H9 (cell line): ENCODE measurements at places on chromosomes 11 and 22.

DNA sequence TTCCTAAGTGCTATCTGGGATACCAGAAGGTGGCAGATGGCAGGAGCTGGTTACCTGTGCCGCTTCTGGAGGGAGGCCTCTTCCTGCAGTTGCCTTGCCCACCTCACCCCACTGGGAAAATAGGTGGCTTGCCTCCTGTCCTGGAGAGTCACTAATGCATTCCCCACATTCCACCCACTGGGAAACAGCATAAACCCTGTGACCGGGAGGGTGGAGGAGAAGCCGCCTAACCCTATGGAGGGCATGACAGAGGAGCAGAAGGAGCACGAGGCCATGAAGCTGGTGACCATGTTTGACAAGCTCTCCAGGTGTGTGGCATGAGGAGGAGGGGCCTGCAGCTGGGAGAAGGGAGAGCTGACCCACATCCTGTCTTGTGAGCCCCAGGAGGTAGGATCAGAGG, 5.6 kb downstream of the RIC8A start:
- no peak for DNase-seq

DNA sequence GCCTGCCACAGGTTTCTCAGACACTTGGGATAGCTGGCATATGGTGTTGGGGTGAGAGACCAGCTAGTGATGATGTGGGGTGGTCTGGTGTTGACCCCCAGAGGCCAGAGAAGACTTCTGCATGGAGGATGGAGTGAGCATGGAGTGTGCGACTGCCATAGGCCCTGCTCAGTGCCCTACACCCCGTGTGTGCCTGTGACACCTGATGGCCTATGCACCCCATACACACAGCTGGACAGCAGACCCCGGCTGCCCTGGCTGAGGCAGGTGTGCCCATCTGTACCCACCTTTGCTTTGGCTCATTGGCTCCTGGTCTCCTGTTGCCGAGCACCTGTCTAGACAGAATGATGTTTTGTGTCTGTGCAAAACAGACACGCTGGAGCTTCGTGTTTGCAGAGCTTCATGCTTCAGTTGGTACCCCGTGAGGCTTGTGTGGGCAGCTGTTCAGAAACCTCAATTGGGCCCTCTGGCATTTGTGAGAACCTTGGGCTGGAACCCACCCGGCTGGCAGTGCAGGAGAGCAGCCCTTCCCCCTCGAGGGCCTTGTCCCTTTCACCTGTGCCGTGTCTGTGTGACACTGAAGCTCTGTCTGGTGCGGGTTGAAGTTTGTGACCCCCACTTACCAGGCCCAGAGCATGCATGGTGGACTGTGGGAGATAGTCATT, 27.6 kb downstream of the BCR start:
- DNase-seq: no peak

DNA sequence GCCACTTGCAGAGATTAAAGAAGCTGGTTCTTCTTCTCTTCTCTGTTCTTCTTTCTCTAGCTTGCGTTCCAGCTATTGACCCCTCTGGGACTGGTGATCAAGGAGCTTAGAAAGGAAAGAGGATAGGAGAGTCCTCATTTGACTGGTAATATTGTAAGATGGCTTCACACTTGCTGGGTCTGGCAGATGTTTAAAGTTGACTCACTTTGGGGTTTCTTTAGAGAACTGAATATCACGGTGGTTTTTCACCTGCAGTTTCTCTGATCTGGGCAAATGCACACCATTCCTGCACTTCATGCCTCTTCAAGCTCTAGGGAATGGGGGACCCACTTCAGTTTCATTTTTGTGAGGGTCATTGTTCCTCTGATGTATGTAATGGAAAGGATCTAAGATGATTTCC, 41.8 kb upstream of the DEUP1 start:
- no peak for DNase-seq

DNA sequence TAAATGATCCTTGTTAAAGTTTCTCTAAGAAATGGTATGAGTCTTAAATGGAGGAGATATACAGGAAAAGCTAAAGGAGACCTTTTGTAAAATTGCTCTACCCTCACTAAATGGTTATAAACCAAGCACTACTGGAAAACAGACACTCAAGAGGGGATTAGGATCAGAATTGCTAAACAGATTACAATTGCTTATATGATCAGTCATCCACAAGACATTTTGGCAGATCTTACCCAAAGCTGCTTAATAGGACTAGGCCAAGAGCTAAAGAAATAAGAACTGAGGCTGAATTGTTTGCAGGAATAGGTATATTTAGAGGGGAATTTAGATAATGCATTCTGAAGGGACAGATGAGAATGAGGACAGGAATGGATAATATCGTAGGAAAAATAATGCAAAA, 9.5 kb downstream of the HARBI1 start:
- DNase-seq: no peak

GRCh38 chr11:90447618-90448017, 224.8 kb upstream of the CHORDC1 start:
- no peak for DNase-seq

GRCh38 chr22:50177537-50178470, 7.3 kb downstream of the PANX2 start:
- peak; percentile 56 for DNase-seq

DNA sequence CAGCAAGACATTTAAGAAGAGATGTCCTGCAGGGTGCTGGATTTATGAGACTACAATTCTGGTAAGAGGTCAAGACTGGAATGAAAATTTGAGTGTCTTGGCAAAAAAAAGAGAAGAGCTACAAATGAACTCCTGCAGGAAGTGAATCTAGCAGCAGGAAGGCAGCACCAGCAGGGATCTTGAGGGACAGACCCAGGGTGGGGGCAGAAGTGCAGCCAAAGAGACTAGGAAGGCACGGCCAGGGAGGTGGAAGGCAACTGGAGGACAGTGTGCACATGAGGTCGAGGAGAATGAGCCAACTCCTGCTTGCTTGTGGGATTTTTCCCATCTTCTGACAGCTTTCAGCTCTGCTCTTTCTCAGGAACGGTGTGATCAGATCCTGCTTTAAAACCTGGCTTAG, 263.2 kb downstream of the BUD13 start:
- peak; percentile 12 for DNase-seq

DNA sequence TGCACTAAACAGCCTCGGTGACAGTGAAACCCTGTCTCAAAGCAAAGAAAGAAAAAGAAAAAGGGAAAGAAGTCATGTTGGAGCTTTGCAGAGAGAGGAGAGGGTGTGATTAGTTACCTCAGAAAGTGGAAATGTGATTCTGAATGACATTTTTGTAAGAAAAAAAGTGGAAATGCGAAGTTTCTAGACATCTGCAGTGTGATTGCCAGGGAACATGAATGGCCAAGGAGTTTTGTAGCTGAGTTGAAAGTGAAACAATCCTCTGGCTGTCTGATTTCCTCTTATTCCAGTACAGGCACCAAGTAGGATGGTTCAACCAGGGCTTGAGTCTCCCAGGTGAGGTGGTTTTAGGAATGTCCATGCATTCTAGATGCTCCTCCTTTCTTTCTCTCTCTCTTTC, 17.8 kb upstream of the SYVN1 start:
- no peak for DNase-seq

DNA sequence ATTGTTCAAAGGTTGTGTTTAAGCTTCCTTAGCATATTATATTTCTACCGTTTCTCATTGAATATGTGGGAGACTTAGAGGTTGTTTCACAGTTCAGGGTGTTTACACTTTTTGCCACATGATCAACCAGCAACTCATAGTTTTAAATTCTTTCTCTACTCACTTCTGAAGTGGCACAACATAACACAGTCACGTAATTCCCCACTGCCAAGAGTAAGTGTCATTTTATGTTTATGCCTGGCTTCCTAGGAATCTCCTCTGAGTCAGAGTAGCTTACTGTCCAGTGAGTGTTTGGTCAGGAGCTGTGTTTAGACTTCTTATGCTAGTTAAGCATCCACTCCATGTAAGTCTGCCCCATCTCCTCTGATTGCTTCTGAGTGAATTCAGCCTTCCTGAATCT, 520.8 kb upstream of the KIRREL3 start:
- no peak for DNase-seq

DNA sequence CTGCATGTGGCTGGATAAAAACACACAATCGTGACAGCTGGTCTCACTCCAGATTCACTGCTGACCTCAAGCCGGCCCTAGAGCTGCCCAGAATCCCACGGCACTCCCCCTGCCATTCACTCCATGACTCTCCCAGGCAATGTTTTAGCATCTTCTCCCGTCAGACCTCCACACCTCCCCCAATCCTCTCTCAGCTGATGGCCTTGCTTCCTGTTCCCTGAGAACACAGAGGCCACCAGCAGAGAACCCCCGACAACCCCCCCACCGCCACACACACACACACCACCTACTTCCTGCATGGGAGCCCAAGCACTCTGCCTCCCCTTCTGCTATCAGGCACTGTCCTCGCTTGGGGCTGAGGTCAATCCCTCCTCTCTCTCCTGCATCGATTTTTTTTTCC, 9.3 kb downstream of the TNKS1BP1 start:
- DNase-seq: peak; percentile 83

- no peak for DNase-seq
These were observed 57.7 kb downstream of the PDGFD start for GRCh38 chr11:104106136-104106754.

- no peak for DNase-seq
These were observed 96.5 kb downstream of the RRM1 start for GRCh38 chr11:4191031-4191571.

DNA sequence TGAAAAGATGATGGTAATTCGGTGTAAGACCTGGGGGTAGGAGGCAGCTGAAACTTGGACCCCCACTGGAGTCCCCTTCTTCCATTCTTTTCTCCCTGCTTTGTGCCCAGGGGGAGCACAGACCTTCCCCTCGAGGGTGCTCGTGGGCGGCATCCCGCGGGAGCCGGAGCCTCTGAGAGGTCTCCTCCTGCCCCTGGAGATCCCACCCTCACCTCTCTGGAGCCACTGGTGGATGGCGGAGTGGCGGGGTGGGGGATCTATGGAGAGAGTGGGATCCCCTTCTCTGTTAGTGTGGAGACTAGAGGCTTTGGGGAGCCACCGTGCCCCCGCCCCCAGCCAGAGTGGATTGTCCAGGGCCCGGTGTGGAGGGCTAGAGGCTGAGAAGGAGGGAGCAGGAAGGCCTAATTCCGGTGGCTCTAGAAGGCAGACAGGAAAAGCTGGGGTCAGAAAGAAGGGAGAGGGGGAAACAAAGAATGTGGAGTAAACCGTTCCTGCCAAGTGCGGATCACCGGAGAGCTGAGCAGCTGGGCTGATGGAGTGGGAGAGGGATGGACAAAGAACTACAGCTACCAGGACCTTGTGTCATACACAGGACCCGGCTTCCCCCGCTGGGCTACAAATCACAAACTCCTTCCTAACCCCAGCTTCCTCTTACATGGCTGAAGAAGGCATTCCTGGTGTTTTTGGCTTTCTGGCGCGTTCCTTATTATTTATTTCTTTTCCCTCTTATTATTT, 41.9 kb downstream of the KCNJ1 start:
- DNase-seq: no peak

DNA sequence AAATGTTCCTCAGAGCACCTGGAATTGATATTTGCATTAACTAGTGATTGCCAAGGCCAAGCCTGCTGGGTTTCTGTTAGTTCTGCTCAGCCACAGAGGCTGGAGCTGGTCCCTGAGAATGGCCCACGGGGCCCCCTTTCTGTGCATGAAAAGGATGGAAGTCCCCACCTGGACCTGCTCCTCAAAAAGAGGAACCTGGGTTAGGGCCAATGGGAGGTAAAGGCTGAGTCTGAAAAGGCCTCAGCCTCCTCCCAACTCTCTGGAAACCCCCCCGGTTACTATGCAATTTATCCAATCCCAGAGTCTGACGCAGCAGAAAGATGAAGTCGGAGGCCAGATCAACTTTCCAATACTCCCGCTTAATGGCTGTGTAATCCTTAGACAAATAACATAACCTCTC, 6.8 kb upstream of the CREB3L1 start:
- DNase-seq: no peak

DNA sequence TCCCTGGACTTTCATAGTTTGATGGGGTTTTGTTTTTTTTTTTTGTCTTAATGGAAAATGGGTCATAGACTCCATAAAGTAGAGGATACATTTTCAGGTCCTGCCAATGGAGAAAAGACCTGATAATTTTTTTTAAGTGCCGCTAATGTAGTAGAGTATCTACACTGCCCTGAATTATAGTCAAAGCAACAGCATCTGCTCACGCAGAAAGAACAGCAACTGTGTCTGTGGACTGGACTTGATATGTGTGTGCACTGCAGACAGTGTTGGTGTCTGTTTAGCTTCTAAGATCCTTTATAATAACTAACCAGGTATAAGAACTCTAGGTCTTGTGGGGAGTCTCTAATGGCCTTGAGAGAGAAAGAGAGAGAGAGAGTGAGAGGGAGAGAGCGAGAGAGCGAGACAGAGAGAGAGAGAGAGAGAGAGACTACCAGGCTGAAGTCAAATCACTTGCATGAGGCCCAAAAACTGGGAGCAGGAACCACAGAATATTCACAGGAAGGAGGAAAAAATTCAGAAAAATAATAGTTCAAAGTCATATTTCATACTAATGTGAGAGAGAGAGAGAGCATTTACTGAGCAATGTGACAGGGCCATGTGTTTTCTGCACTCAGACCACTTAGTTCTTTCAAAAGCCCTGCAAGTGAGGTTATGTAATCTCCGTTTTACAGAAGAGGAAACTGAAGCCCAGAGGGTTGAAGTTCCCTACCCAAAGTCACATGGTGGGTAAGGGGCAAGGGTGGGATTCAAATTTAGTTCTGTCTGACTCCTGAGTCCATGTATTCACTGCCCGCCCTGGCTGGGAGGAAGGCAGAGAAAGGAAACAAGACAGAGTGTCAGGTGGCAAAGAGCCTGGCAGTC, 8.6 kb upstream of the MIAT start:
- DNase-seq: no peak

- DNase-seq: no peak
These were observed 456.3 kb downstream of the MIAT start for GRCh38 chr22:27113641-27114040.

DNA sequence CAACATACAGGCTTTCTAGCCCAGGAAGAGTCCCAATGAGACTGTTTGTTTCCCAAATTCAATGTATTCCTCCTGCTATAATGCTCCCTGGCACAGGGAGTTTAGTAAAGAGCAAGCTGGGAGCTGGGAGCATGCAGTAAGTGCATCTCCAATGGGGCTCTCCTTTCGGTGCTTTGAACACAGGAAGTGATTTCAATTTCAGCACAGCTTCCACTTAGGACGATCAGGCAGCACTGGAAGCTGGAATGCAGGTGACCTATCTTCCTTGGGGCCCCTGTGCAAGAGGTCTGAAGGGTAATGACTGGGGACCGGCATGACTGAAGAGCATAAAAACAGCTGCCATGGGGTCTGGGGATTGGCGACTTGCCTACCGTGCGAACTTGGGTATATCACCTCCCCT, 76.0 kb downstream of the LARGE1 start:
- DNase-seq: peak; percentile 51

DNA sequence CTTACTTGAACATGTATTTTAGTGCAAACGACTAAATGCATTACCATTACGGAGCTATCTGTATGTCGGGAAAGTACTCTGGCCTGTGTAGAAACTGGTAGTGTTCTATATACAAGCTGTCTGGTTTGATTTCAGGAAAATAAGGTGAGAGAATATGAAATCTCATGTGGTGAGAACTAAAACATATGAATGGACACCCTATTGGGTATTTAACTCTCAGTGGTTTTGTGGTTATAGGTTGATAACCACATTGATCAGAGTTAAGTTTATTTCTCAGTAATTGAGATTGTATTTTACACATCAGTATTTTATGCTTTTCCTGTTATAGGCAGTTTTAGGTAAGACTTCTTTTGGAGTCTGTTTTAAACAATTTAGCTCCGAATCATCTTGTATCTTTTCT, 10.4 kb downstream of the ANO5 start:
- no peak for DNase-seq

GRCh38 chr11:48081151-48082010, 101.0 kb downstream of the PTPRJ start:
- DNase-seq: no peak

- no peak for DNase-seq
These were observed 96.8 kb downstream of the TTC28 start for GRCh38 chr22:28582806-28583205.
